ENCODE measurements at places on chromosomes 13 and 19.

GRCh38 chr19:5578097-5578846, 10.5 kb upstream of the TINCR start:
- DNase-seq: no peak

DNA sequence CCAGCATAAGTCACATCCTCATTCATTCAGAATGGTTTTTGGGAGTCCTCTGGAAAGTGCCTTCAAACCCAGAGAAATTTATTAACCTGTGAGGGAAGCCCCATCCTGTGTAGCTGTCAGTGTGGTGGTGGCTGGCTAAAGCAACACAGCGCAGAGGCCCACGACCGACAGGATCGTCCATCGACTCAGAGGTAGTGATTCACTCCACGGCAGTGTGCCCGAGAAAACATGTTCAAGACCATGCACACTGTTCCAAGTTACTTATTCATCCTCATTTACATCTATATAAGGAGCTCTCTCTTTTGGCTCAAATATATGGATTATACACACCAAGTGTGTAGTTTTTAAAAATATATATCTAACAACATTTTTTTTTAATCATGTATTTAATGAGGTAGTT, 96.3 kb upstream of the SLC15A1 start:
- no peak for DNase-seq

DNA sequence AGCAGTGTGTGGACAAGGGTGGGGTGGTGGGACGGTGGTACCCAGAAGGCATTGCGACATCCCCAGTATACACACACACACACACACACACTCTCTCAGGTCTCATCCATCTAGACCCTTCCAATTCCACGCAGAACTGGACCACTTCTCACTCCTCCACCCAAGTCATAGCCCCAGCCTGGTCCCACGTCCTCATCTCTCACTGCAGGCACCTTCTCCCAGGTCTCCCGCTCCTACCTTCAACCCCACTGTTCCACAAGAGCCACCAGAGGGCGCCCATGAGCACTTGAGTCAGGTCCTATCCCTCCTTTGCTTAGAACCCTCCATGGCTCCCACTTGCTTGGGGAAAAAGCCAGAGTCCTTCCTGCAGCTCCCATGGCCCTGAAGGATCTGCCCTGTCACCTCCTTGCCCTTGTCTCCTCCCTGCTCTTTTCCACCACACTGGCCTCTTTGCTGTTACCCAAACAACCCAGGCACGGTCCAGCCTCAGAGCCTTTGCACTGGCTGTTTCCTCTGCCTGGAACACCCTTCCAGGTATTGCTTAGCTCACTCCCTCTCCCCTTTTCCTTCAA, 62.6 kb downstream of the IER2 start:
- DNase-seq: no peak

DNA sequence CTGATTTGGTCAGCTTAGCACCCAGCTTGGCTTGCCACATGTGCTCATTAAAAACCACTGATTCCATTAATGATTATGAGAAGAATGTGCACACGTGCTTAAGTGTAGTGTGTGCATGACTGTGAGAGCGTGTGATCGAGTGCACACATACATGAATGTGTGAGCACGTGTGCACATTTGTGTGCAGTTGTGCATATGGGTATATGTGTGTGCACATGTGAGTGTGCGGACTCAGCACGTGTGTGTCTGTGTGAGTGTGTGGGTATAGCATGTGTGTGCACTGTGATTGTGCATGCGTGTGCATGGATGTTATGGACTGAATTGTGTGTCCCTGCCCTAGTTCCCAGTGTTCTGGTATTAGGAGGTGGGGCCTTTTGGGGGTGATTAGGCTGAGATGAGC, 202.1 kb upstream of the ZNF536 start:
- DNase-seq: no peak

GRCh38 chr13:81326913-81327312, 986.0 kb upstream of the SPRY2 start:
- no peak for DNase-seq

GRCh38 chr19:40219721-40220276, 1.6 kb upstream of the TTC9B start:
- peak; percentile 1 for DNase-seq

DNA sequence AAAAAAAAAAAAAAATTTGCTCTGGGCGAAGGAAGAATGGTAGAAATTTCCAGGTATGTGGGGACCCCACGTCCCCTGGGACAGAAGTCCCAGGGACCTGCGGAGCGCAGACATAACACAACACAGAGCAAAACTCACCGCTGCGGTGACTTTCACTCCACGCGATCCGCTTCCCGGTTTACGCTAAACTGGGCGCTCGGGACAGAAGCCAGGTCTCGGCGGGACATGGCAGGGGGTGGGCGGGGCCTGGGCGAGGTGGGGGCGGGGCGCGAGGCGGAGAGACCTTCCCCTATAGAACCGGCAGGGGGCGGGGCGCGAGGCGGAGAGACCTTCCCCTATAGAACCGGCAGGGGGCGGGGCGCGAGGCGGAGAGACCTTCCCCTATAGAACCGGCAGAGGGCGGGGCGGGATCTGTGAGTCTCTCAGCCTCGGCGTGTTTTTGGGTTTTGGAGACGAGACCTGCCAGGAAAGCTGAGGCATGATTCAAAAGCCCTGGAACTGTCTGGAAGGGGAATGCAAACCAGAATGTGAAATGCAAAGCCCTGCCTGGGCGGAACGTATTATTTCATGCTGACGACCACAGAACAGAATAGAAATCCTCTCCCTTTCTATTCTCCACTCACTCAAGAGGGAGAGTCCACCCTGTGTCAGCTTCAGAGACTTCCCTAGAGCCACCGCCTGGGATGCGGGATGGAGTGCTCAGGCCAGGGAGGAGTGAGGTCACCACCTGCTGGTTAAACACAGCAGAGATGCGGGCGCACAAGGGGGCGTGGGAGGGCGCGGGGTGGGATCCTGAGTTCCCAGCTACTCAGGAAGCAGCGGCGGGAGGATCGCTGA, 20.2 kb upstream of the ERVV-1 start:
- DNase-seq: no peak

- no peak for DNase-seq
These were observed 10.4 kb downstream of the PNPLA6 start for GRCh38 chr19:7545904-7546303.
